Stimulated activated CD4-positive, alpha-beta T cell treated with anti-CD3 and anti-CD28 coated beads, TNF-alpha, amount 100 ng/mL, for 48 hours (primary cell): ENCODE measurements at places on chromosomes 12 and 14.

DNA sequence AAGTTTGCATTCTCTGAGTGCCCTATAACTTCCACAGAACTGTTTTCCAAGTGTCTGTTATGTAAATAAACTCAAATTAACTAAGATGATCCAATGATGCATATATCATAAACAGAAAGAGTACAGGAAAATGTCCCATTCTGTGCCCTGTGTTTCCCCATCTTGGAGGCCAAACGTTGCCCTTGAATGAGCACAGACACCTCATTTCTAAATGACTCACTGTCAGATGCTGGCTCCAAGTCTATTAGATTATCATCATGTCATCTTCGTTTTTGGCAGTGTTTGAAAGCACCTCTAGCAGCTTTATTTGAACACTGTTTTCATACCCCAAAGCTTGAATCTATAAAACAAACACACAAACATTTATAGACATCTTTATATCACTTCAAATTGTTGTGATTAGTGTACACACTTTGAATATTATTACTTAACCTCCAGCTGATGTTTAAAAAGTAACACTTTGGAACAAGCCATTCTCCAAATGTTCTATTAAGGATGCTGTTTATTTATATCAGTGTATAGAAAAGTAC lies 424.2 kb downstream of the NOVA1 start:
- no peak for DNase-seq

DNA sequence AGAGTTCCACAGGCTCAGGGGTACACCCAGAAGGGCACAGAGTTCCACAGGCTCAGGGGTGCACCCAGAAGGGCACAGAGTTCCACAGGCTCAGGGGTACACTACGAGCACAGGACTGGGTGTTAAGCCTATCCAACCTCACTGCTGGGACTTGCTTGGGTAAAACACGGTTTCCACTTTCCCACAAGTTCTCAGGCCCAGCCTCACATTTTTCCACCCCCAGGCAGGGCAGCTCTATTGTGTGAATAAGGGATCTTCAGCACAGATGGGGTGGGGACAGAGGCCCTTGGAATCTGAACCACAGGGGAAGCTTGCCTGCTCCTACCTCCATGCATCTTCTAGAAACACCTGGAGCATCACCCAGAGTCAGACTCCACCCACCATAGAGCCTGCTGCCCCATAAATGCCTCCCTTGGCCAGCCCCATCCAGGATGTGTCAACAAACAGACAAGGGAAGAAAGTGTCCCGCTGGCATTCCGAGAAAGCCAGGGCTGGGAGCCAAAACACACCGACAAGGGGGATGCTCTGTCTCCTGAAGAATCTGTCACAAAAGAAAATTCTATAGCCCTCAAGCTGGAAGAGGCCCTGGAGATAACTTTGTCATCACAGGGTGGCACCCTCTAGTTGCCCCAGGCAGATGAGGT lies 4.8 kb downstream of the CRACR2A start:
- DNase-seq = no peak

- DNase-seq = no peak
Observed at GRCh38 chr14:92635031-92635430, 113.4 kb downstream of the LGMN start.

DNA sequence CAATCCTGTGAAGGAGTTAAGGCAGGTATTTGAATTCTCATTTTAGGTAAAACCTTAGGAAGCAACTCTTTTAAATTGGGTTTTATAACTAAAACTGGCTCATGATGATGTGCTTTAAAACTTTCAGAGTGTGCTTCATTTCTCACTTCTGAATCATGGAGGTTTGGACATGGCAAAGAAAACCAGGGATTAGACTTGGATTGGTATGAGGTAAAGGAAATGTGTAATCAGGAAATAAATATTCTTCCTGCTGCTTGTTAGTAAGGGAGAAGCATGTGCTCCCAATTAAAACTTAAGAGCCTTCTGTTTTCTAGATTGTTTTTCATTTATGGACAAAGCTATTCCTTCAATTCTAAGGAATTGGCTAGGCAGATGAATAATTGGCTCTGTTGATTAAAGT lies 57.4 kb downstream of the FBXO33 start:
- DNase-seq = no peak

GRCh38 chr12:61043838-61044237 lies 1216.4 kb upstream of the USP15 start:
- DNase-seq = no peak
